ENCODE measurements at places on chromosomes 13 and 19.

DNA sequence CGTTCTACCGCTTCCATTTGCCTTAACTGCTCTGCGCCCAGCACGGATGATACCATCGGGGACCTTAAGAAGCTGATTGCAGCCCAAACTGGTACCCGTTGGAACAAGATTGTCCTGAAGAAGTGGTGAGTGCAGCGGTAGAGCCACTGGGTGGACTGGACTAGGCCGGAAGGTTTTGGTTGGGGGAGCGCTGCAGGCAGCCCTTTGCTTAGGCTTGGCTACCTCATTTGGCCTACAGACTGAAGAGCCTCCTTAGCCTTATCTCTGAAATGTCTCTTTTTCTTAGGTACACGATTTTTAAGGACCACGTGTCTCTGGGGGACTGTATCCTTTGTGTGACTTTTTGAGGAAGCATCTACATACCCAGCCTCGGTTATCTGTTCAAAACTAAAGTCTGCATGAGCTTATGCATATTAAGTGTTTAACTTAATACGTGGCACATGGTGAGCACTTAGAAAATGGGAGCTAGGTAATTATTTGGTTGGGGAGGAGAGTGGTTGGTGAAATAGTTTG lies 889 bp downstream of the UBL5 start:
- DNase-seq = no peak

GRCh38 chr19:801861-802497 lies 4.7 kb downstream of the PTBP1 start:
- peak; percentile 71 for DNase-seq

DNA sequence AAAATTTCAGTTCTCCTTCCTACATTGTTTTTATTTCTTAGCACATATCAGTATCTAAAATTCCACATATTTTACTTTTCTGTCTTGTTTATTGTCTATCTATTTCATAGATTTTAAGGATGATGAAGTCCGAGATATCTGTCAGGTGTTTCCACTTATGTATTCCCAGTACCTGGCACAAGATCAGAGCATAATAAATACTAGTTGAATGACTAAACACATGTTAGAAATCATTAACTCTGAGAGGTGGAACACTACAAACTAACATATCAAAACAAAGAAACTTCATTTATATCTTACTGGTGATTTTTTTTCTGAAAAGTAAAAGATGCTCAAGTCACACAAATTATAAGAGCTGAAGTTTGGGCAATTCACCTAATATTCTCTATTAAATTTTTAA lies 1208.3 kb downstream of the PCDH9 start:
- DNase-seq = no peak

GRCh38 chr19:58429745-58430144 lies 10.2 kb downstream of the ZNF132 start:
- DNase-seq = no peak

DNA sequence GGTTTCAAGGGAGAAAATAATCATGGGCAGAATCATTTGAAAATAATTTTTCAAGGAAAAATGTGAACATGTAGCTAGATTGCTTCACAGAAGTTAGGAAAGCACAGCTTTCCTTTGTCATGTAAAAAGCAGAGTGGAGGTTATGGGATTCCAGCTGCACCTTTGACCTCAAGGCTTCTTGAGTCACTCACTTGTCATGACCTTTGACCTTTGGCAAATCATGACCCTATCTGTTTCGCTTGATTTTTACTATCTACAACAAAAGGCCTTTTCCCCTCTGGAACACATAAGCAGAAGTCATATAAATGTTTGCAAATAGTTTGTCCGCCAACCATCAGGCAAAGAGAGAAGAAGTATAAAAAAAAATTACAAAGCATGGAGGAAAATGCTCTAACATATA lies 210.7 kb upstream of the MIR17HG start:
- DNase-seq = no peak

- DNase-seq = no peak
These were observed 243.0 kb downstream of the PCDH17 start for GRCh38 chr13:57874530-57874929.

DNA sequence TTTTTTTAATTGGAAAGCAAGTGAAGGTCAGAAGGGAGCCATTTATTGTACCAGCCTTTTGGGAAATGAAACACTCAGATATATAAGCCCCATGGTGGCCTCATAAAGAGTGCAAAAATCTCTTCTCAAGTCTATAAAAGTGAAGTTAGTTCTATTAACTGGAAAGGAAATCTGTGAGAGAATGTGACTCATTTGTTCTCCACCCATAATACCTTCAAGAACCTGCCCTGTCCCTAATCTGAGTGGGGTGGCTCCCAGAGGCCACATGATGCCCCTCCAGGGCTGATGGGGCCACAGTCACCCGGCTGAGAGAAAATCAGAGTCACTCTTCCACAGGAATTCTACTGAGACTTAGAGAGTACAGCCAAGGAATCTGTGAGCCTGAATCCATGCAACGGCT lies 65.8 kb upstream of the SERP2 start:
- no peak for DNase-seq

GRCh38 chr19:18500799-18501198 lies 21.1 kb downstream of the ELL start:
- DNase-seq = peak; percentile 70

GRCh38 chr13:52414963-52415362 lies 9.0 kb upstream of the THSD1 start:
- DNase-seq = no peak

DNA sequence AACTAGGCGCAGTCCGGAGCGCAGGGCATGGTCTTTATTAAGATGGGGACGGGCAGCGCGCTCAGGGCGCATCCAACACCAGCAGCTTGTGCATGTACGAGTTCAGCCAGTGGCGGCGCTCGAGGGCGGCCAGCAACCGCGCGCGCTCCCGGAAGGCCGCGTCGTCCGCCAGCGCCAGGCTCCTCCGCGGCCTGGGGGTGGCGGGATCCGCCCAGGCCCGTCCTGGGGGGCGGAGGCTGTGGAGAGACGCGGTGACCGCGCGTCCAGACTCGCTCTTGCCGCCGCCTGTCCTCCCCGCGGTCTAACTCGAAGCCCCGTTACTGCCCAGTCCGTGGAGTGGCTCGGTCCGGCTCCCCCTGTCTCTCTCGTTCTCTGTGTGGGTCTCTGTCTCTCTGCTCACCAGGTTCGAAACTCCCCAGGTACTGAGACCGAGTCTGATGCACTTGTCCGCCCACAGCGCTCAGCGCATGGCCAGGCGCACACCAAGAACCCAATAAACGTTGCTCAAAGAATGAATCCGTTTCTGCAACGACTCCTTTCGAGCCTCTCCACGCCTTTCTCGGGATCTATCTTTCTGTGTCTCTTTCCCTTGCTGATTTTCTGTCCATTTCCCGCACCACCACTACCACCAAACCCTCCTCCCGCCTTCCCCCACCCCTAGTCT lies 702 bp downstream of the PTH2 start:
- no peak for DNase-seq

GRCh38 chr19:400976-401865 lies 7.7 kb downstream of the C2CD4C start:
- no peak for DNase-seq

GRCh38 chr19:47227352-47228167 lies 3.4 kb downstream of the BBC3 start:
- DNase-seq = peak; percentile 86

DNA sequence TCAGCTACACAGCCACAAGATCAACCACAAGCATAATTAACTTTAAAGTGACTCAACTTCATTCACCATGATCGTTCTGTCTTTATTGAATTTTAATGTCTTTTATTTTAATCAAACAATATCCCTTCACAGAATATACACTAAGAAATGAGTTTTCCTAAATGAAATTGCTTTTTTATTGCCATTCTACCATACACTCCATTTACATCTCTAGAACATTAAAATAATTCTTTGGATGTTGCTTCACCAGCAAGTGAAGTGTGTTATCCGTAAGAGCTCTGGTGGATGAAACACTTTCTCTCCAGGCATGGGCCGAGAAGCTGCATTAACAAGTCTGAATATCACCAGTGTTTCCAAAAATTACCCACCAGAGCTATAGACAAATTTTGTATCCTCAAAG lies 789.2 kb downstream of the PCDH9 start:
- no peak for DNase-seq

DNA sequence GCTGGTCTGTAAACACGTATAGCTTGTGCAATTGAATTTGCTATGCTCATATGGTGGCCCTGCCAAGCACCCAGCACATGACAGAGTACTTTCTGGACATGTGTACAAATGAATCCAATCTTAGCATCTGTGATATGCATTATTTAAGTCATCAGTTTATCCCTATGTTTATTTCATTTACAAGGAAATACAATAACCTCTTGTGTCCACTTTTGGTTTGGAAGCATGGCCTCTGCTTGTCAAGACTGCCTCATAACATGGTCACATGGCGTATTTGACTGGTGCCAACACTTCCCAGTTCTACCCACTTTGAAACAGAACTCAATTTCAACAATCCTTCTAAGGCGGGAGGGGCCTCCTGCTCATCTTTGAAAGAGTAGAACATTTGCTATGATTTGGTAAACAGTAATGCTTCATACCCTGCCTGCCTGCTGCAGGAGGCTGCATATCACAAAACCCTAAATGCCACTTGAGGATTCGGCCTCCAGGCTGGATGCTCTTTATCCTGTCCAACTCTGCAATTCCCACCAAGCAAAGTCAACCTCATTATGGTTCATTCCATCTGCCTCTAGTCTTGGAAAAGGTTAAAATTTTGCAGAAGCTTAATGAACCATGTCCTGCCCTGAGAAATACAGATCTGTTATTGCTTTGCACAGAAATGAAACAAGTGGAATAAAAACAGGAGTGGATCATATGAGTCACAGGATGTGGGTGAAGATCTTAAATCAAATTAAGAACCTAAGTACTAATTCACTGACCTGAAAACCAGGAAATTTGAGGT lies 151.3 kb downstream of the CYSLTR2 start:
- no peak for DNase-seq

GRCh38 chr13:98675066-98675465 lies 77.4 kb downstream of the SLC15A1 start:
- no peak for DNase-seq

DNA sequence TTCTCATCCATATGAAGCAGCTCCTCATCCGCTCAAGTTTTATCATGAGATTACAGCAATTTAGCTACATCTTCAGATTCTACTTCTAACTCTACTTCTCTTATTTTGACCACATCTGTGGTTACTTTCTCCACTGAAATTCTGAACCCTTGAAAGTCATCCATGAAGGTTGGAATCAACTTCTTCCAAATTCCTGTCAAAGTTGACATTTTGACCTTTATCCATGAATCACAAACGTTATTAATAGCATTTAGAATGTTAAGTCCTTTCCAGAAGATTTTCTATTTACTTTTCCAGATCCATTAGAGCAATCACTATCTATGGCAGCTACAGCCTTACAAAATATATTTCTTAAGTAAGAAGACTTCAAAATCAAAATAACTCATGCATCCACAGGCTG lies 421.7 kb upstream of the GPC6 start:
- no peak for DNase-seq

- DNase-seq = no peak
These were observed 19.9 kb downstream of the CCNE1 start for GRCh38 chr19:29831686-29832085.

GRCh38 chr13:46831588-46832194 lies 34.7 kb upstream of the ESD start:
- DNase-seq = no peak

GRCh38 chr19:35717665-35718344 lies at the start of gene KMT2B:
KMT2B (plus strand) TSS chr19:35718003; CDS start chr19:35718019, 16 bp downstream.
- DNase-seq = peak; percentile 97

- DNase-seq = no peak
These were observed 166.9 kb downstream of the DCLK1 start for GRCh38 chr13:35964011-35964862.

DNA sequence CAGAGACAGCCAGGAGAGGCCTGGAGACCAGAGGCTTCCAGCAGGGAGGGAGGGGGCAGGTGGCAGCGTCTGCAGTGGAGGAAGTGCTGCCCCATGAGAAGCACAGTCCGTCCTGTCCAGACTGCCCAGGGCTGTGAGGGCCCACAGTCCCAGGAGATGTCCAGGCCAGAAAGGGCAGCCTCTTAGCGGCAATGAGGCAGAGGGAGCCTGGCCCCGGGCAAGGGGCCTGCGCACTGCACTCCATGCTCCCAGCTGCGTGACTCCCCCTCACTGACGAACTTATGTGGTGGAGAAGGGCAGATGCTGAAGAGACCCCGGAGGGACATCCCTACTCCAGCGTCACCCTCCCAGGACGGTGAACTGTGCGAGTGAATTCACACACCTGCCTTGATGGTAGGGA lies 115.3 kb downstream of the SOX1 start:
- DNase-seq = no peak

GRCh38 chr13:74132776-74133656 lies 1.2 kb downstream of the KLF12 start:
- DNase-seq = peak; percentile 74

GRCh38 chr19:46202872-46203860 lies 26.4 kb upstream of the IGFL1 start:
- DNase-seq = no peak

DNA sequence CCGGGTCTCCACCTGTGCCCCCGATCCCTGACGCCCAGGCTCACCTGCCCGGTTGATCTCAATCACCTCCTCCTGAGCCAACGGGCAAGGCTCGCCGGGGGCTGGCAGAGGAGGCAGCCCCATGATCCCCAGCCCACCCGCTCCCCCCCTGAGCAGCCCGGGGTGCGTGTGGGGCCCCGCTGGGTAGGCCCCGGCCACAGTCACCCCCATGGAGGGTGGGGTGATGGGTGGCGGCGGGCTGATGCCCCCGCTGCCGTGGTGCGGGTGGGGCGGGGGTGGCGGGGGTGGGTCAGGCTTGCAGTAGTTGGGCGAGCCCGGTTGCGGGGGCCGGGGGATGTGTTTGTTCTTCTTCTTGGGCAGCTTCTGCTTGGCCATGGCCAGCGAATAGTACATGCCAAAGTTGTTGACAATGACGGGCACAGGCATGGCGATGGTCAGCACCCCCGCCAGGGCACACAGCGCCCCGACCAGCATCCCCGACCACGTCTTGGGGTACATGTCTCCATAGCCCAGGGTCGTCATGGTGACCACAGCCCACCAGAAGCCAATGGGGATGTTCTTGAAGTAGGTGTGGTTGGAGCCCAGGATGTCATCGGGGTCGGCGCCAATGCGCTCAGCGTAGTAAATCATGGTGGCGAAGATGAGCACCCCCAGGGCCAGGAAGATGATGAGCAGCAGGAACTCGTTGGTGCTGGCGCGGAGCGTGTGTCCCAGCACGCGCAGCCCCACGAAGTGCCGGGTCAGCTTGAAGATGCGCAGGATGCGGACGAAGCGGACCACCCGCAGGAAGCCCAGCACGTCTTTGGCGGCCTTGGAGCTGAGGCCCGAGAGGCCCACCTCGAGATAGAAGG lies 6.0 kb downstream of the KCNC3 start:
- DNase-seq = no peak

- no peak for DNase-seq
These were observed 104.9 kb downstream of the CACNA1A start for GRCh38 chr19:13401388-13401787.

- DNase-seq = peak; percentile 89
These were observed 5.5 kb downstream of the IER2 start for GRCh38 chr19:13155472-13156359.

- no peak for DNase-seq
These were observed 8.6 kb downstream of the C19orf25 start for GRCh38 chr19:1470305-1471009.

DNA sequence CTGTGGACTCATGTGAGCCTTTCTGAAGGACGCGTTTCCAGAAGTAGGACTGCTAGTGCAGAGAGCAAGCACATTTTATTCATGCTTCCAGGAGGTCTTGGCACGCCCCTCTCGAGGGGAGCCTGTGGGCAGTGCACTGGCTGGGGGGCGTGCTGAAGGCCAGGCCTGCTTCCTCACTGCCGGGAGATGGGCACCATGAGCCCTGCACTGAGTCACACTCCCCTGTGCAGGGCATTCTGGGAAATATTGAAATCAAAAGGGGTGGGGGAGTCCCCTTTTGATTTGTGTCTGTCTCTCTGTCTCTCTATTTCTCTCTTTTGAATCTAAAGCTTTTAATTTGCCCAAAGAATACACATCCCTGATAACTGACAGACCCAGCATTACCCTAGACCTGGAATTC lies 34.0 kb downstream of the DPF1 start:
- DNase-seq = no peak

Measured in left hindlimb (tissue), 1 donor.